SK-N-DZ (cell line): ENCODE measurements at places on chromosomes 7 and 10.
A peak's percentile ranks its signal among the peaks of the same experiment; 100 is the strongest.

DNA sequence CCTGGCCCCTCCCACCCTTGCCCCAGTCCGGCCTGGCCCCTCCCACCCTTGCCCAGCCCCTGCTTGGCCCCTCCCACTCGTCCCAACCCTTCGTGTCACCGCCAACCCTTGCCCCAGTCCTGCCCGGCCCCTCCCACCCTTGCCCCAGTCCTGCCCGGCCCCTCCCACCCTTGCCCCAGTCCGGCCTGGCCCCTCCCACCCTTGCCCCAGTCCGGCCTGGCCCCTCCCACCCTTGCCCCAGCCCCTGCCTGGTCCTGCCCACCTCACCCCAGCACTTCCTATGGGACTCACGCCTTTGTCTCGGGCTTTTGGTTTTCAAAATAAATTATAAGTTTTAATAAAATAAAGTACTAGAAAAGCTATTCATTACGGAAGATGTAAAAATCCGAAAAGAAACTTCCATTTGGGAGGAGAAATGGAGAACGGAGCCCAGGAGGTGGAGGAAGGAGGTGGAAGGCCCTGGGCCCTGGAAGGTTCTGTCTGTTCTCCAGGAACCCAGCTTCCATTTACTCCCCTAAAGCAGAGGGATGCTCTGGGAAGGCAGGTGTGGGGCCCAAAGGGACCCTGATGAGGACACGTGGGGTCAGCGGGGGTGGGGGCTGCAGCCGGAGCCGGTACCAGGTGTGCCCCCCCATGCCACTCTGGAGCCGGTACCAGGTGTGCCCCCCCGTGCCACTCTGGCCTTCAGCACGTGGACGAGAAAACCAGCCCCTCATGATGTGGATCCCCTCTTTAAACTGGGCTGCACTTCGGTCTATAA, 52.2 kb downstream of the PWWP2B start:
- no peak for DNase-seq

GRCh38 chr10:14695847-14696480, 78.7 kb downstream of the FAM107B start:
- no peak for DNase-seq

DNA sequence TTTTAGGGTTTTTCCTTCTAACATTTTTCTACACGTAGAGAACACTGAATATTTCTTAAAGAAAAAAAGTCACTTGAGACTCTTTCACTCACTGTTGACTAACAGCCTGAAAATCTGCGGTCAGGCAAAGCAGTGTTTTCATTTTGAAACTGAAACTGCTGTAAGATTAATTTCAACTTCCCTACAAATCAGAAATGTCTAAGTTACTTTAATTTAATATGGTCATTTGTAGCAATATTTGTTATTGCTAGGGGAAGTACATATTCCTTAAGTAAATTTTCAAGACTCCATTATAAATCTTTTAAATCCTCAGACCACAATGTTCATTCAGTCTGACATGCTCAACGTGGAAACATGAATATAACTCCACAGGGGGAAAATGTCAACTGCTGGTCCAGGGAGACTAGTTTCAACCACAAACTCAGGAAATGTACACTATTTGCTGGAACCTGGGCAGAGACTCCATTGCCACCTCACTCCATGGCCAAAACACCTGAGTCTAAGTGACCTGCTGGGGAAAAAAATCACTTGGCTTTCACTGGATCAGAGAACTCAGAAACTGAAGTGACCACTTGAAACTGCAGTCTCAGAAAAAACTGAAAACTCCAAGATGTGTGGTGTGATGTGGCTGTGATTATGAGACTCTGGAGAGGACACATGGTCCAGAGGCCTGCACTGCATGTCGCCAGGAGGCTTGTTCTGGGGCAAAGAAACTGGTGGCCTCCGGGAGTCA, 161.2 kb downstream of the TAX1BP1 start:
- DNase-seq = no peak

GRCh38 chr10:72085166-72085565, 3.2 kb downstream of the SPOCK2 start:
- no peak for DNase-seq

DNA sequence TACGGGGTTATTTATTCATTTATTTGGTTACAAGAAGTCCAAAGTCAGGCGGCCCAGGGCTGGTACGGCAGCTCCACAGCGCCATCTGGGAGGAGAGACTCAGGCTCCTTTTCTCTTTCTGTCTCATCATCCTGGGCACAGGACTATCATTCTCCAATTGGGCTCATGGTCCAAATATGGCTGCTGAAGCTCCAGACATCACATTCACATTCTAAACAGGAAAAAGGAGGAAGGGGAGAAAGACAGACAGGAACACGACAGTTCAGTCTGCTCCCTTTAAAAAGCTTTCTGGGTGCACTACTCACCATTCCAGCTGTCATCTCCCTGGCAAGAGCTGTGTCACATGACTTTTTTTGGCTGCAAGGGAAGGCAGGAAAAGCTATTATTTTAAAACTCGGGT, 74.4 kb upstream of the PDZD8 start:
- no peak for DNase-seq

DNA sequence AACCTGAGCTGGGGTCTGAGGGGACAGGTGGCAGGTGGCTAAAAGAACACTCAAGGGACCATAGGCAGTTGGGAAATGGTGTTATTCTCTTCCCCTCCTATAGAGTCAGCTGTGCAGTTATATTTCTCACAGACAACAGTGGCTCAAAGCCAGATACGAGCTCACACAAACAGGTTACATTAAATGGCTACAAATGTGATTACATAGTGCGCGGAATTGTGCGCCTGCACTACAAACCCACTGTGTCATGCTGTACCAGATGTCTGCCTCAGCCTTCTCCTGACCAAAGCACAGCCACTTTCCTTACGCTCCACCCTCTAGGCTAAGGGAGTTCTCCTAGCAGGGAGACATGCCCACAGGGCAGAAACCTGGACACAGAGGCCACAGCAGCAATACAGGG, 387.2 kb downstream of the CNTNAP2 start:
- DNase-seq = peak; percentile 42

- peak; percentile 20 for DNase-seq
These were observed 23.5 kb downstream of the CPEB3 start for GRCh38 chr10:92267343-92267742.

GRCh38 chr7:94578614-94579013, 69.0 kb downstream of the CASD1 start:
- no peak for DNase-seq

GRCh38 chr10:52378124-52378523, 64.0 kb downstream of the DKK1 start:
- no peak for DNase-seq

DNA sequence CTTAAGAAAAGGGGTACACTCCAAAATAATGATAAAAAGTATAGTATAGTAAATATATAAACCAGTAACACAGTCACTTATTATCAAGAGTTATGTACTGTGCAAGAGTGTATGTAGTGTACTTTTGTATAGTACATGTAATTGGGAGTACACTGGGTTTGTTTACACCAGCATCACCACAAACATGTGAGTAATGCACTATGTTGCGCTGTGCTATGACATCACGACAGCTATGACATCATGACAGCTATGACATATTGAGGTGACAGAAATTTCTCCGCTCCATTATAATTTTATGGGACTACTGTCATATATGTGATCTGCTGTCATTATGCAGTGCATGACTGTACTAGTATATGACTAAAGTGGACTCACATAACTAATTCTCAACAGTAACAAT, 84.6 kb downstream of the KMT2C start:
- no peak for DNase-seq

DNA sequence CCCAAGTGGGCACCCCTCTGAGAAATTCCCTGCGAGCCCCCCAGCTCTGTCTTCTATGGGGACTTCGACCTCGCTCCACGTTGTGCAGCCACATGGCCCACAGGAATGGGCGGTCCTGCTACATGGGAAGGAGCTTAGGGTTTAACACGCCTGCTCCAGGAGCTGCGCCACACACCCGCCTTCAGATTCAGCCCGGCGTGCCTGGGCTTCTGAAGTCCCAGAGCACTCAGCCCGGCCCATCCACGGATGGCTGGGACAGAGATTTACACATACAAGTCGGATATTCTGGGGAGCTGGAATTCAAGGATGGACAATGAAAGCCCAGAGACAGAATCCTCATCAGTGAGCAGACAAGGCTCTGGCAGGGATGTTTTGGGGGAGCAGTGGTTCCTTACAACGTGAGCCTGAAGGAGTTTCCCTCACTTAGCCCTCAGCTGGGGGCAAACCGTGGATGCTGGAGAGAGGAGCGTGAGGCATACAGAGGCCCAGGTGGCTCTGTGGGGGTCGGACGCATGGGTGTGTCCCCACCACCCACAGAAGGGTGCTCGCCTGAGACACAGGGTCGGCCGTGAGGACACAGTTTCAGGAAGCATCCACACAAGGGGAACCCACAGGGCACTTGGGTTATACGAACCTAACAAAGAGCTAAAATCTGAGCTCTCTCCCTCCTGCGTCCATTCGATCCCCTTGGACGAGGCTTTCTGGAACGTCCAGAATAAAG, 372.9 kb downstream of the DNAJB6 start:
- DNase-seq = no peak

DNA sequence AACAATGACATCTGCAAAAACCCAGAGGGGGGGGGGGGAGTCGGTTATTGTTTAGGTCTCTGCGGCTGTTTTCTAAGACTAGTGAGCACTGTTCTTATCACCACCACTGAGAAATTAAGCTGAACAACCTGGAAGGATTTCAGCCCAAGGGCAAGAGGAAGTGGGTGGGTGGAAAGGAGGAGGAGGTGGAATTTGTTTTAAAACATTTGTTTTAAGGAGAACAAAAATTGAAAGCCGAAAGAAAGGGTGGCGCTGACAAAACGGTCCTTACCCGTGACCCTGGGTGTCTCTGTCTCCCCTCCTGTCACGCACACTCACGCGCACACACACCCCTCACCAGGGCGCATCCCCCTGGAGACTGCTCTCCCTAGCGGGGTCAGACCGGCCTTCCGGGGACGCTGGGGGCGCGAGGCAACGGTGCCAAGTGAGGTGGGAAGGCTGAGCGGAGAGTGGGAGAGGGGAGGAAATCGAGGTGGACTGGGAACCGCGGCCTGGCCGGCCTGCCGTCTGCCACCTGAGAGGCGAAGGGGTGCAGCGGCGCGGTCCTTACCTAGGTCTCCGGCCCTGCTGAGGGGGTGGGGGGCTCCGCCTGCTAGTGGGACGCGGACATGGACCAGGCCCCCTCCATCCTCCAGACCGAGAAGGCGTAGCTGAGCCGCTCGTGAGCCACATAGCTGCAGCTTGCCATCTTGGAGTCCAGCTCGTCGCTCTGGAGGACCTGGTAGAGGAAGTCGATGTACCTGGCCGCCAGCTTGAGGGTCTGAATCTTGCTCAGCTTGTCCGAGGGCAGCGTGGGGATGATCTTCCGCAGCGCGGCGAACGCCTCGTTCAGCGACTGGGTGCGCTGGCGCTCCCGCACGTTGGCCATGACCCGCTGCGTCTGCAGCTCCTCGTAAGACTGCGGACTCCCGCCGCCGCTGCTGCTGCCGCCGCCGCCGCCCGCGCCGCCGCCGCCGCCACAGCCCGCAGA, 1.0 kb downstream of the TWIST1 start:
- DNase-seq = peak; percentile 66

- DNase-seq = no peak
These were observed 233.9 kb upstream of the CACNA2D1 start for GRCh38 chr7:82677493-82677892.

GRCh38 chr10:113929522-113929921, 75.1 kb downstream of the NHLRC2 start:
- no peak for DNase-seq

GRCh38 chr10:25232204-25232603, 57.4 kb downstream of the GPR158 start:
- DNase-seq = no peak

GRCh38 chr10:116657863-116658551, 37.3 kb downstream of the PNLIPRP2 start:
- DNase-seq = no peak

DNA sequence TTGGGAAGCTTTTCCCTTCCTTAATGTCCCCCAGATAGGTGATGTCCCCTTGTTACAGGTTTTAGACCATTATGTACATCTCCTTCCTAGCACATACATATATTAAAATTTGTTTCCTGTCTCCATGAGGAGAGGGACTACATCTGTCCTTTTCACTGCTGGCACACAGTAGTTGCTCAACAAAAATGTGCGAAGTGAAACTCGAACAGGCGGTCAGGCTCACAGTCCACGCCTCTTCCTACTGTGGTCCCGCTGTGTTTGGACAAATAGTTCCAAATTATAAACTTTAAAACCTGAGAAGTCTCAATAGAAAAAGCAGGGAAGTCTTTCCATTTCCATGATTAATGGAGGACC, 1.2 kb upstream of the HHEX start:
- no peak for DNase-seq

GRCh38 chr7:69756235-69756634, 158.0 kb downstream of the AUTS2 start:
- no peak for DNase-seq

GRCh38 chr10:101858723-101859500, 15.3 kb upstream of the KCNIP2 start:
- no peak for DNase-seq

DNA sequence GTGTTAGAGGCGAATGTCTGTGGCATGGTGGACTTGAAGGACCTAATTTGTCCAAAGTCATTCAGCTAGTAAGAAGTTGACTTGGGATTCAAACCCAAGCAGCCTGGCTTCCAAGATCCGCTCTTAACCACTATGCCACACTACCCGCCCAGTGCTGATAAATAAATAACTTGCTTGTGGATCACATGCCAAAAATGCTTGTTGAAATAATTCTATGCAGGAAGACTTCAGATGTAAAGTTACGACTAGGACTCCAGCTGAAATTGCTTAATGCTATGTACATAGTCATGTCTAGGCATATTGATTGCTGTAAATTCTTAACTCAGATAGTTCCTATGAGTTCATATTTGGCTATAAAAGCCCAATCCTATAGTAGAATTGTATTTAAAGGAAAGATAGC, 76.0 kb downstream of the PLXDC2 start:
- DNase-seq = no peak

GRCh38 chr7:43735403-43735801, 6.1 kb upstream of the COA1 start:
- no peak for DNase-seq

DNA sequence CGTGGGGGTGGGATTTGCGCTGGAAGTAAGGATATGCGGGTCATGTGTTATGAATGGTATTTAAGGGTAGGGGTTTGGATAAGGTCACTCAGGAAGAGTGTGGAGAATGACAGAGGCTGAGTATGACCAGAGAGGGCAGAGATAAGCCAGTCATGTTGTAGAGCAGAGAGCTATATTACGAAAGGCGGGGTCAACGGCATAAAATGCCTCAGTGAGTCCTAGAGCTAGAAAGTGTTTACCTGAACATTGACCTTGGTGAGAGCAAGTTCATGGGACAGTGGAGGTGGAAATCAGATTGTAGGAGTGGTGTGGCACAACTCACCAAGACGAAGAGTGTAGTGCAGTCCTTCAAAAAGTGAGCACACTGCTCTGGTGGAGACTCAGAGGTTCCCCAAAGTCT, 13.8 kb downstream of the LMOD2 start:
- DNase-seq = no peak

DNA sequence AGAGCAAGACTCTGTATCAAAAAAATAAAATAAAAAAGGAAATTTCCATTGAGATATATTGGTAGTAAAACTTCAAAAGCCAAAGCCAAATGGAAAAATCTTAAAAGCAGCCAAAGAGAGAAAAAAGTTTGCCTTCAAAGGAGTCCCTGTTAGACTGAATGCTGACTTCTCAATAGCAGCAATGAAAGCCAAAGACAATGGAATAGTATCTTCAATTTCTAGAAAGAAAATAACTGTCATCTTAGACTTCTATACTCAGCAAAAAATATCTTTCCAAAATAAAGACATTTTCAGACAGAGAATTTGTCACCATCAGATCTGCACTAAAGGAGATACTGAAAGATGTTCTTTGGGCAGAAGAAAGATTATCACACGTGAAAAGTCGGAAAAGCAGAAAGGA, 14.3 kb upstream of the OIT3 start:
- DNase-seq = no peak
